ENCODE measurements at places on chromosomes 6 and 20.

DNA sequence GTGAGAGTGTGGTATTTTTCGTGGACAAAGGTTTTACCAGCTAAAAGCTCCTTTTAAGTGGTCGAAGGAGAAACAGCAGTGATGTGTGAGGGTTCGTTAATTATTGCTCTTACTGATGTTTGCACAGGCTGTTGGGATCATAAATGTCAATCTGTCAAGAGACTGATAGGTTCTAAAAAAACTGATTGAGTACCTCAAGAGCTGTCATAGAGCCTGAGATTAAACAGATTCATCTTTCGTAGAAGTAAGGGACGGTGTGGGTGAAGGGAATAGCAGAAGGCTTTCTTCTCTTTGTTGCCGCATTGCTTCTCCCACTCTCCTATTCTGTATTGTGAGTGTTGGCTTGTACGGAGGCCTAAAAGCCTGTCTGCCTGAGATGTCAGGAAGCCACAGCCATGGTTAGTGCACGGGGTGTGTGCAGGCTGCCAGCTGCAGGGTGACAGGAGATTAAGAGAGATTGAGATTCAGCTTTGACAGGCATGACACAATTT lies 291.0 kb downstream of the ZFAND3 start:
- no peak for DNase-seq

DNA sequence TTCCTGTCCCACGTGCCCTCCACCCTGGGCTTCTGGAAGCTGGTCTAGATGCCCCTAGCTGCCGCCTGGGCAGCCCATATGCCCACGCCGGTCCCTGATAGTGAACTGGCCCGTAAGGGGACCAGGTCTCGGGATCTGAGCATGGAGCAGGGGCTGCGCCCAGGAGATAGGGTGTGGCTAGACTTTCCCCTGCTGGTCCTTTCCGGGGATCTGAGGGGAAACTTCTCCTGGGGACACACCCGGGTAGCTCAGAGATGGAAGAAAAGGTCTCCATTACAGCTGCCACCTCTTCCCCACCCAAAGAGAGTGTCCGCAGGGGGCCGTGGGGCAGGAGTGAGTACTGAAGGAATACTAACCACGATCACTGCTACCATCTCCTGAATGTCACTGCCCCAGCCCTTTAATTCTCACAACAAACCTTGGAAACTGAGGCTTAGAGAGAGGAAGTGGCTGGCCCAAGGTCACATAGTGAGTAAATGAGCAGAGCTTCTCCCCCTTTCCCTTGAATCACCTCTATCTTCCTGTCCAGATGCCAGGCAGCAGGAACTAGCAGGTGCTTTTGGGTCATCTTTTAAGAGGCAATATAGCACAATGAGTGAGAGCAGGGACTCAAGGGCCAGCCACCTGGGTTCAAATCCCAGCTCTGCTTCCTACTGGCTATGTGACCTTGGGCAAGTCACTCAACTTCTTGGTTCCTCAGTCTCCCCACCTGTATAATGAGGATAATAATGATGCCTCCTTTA lies 11.8 kb upstream of the CCN5 start:
- no peak for DNase-seq

- DNase-seq = no peak
These were observed 301.0 kb downstream of the HACE1 start for GRCh38 chr6:104558746-104559145.

GRCh38 chr6:46220352-46221221 lies 49.8 kb upstream of the ENPP5 start:
- DNase-seq = no peak

Measured in DND-41 (cell line).